ENCODE measurements at places on chromosomes 5 and 9.

GRCh38 chr9:34465468-34465867 lies 6.9 kb downstream of the DNAI1 start:
- no peak overlapping the region for H3K4me3 ChIP-seq
- DNase-seq, result no peak
- no peaks in the 10 kb centered on the region for H3K36me3 ChIP-seq
- H3K27ac ChIP-seq, result no peak overlapping the region

GRCh38 chr9:115999498-115999897 lies 154.1 kb upstream of the PAPPA start:
- H3K4me1 ChIP-seq, result 0 out of 2 replicates have a peak, but pooled peaks cover 5% of the 10 kb centered on the region
- no peaks in the 10 kb centered on the region for H3K27me3 ChIP-seq
- no peaks in the 10 kb centered on the region for H3K36me3 ChIP-seq
- no peak for DNase-seq

DNA sequence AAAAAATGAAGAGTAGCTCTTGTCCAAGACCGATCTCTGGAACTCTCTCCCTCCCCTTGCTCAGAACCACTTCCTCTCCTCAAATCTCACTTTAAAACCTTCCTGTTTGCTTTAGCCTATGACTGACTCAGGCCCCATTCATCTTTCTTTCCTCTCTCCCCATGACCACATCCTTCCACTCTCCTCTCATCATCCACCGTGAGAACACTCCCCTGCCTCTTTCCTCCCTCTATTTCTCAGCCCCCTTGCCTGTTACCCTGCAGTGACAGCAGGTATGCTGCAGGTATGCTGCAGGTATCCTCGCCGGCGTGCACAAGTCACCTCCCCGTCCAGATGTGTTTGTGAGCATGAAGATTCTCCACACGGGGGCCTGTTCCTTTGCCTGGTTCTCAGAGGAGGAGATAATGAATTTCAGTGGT lies 505.3 kb downstream of the CCDC171 start:
- no peaks in the 10 kb centered on the region for H3K27me3 ChIP-seq
- no peak for DNase-seq
- peaks cover 7% of the 10 kb centered on the region for H3K4me1 ChIP-seq
- H3K36me3 ChIP-seq, result no peaks in the 10 kb centered on the region
- H3K27ac ChIP-seq, result no peak overlapping the region

DNA sequence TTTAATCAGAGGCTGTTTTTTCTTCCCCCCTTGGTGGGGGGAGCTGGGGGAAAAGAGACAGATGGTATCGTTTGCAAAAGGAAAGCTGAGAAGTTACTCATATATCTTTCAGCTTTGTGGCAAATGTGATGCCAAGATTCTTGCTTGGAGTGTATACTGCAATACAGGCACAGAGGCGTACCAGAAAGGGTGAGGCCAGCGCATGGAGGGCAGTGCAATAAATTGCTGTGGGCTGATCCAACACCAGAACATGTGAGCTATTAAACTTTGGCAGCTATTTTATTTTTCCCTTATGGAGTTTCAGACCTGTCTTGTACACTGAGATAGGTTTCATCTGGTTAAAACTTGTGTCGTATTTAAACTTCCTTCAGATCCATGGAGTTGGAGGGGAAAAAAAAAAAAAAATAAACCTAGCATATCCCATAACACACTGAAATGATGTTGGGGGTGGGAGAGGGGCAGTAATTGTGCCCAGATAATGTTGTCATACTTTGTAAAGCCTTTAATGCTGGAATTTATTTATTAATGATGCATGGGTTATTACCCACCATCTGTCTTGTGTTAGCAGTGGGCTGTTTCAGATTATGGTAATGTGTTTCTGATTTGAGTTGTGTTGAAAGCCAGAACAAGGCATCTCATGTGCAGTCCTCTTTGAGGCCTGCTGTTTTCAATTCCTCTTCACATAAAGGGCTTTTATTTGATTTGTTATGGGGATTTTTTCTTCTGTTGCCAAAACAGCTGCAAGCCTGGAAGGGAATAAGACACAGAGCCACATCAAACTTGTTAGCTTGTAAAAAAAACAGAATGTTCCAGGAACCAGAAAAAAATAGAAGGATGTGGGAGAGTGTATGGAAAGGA lies 891.3 kb downstream of the TLE1 start:
- H3K27ac ChIP-seq, result no peak overlapping the region
- H3K27me3 ChIP-seq, result no peaks in the 10 kb centered on the region
- H3K4me1 ChIP-seq, result no peaks in the 10 kb centered on the region
- no peaks in the 10 kb centered on the region for H3K36me3 ChIP-seq

DNA sequence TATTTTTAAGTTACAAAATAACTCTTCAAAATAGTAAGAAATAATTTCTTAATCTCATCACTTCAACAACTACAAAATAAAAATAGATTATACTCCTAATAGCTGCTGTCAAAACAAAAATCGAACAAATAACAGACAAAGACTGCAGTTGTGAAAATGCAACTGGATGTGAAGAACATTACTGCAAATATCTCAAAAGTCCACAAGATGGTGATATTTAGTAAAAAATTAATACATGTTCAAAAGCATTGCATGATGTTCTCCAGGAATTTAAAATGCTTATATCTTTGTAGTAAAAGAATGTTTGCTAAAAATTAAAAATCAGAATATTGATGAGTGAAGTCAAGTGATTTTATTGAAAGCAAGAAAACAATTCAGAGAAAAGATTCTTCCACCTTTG lies 66.2 kb downstream of the MPDZ start:
- no peaks in the 10 kb centered on the region for H3K36me3 ChIP-seq
- H3K27me3 ChIP-seq, result no peaks in the 10 kb centered on the region
- no peaks in the 10 kb centered on the region for H3K4me1 ChIP-seq
- no peak overlapping the region for H3K4me3 ChIP-seq

DNA sequence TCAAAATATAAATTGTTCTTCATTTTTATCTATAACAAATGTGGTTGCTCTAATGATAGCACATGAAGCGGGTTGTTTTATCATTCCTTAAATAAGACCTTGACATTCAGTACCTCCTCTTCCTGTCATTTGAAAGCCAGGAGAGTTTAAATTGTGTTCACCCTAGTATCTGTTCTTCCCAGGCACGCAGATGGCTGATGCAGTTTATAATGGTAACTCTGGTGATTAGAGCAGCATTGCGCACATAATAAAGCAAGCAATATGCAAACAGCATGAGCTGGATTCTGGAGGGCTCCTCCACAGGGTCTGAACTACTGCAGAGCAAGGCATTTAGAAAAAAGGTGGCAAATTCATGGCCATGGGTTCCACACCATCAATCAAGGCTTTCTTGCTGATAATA lies 307.8 kb downstream of the ENC1 start:
- no peak for DNase-seq
- H3K36me3 ChIP-seq, result no peaks in the 10 kb centered on the region
- H3K27ac ChIP-seq, result no peak overlapping the region
- H3K4me3 ChIP-seq, result no peak overlapping the region

DNA sequence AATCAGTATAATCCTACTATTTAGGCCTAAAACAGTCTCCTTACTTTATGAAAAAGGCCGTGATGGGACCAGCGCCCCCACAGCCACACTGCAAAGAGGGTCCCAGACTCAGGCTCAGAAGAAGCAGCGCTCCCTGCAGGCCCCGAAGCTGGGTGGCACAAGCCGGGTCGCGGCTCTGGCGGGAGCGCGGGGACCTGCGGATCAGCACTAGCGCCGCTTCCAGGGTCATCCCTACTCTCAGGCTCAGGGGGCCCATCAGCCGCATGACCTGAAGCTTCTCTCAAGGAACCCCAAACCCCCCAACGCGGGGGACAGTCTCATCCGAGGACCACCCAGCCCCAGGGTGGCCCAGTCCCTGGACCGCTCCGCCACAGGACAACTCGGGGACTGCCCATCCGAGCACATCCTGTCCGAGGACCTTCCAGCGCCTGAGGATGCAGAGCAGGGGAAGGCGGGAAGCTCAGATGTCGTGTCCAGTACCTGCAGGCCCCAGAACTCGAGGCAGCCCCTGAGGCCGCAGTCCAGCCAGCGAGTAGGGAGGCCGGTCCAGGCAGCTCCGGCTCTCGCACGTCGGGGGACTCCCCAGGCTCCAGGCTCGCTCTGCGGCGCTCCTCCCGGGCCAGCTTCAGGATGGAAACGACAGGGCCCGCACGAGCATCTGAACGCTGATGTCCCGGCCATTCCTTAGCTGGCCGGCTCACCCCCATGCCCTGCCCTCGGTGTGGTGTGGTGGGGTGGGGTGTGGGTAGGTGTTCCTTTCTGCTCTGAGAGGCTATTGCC lies 32.4 kb upstream of the CDK20 start:
- H3K27me3 ChIP-seq, result no peaks in the 10 kb centered on the region
- no peaks in the 10 kb centered on the region for H3K36me3 ChIP-seq
- no peak overlapping the region for H3K27ac ChIP-seq
- no peaks in the 10 kb centered on the region for H3K4me1 ChIP-seq

GRCh38 chr5:89967771-89968444 lies 441.6 kb downstream of the CETN3 start:
- no peaks in the 10 kb centered on the region for H3K36me3 ChIP-seq
- H3K27me3 ChIP-seq, result no peaks in the 10 kb centered on the region
- H3K4me1 ChIP-seq, result no peaks in the 10 kb centered on the region
- no peak for DNase-seq
- H3K4me3 ChIP-seq, result no peak overlapping the region
- no peak overlapping the region for H3K27ac ChIP-seq
